Right ventricle myocardium inferior (tissue), 1 donor: ENCODE measurements at places on chromosomes 3 and 15. TPM values are rescaled to one million over a fixed set of nuclear protein-coding genes. Genes with fewer than 3 reads are reported as not detected.
A peak's percentile ranks its signal among the peaks of the same experiment; 100 is the strongest.

The MAP1A gene
- 21.4 TPM for total RNA-seq

DNA sequence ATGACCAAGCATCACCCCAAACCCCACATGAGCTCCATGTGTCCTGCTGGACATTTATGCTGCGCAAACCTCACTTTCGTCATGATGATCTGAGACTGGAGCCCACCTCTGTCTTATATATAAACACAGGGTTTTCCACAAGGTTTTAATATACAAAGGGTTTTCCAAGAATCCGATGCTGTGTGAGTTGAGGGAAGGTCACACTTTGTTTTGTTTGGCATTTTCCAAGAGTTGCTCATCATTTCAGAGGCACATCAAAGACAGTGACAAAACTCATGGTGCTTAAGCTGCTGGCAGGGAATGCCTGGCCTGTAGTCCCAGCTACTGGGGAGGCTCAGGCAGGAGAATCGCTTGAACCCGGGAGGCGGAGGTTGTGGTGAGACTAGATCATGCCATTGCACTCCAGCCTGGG, 20.0 kb downstream of the EFCC1 start:
- DNase-seq: no peak

The CLDN11 gene
- total RNA-seq: 2.7 TPM

The TM4SF18 gene
- total RNA-seq: 15.8 TPM

The HTR3E gene
- not detected for total RNA-seq

GRCh38 chr3:189685860-189686259, 54.7 kb downstream of the TP63 start:
- DNase-seq: no peak

The LMAN1L gene
- 21.9 TPM for total RNA-seq

DNA sequence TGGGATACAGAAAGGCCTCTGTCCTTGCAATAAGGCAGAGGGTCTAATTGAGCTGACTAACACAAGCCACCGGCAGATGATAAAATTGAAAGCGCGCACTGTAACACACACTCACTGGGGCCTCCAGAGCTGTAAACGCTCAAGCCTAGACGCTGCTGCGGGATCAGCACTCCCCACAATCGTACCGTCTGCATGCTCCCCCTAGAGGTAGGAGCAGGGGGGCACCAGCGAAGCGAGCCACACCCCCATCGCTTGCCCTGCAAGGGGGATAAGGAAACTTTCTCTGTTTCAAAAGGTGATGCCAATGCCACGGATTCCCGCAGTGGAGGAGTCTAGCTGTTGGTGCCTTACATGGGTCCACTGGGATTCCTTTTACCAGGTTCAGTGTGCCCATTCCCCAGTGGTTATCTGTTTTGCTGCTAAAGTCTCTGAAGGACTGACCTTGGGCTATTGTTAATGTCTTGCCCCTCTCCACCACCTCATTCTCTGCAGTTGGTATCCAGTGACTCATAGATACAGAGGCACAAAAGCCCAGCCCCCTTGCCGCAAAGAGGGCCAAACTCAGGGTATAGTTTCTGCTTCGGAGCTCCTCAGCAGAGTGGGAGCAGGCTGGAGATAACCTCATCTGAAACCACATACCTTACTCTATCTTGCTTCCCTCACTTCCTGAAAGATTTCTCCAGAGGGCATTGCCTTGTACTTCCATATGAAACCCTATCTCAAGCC, 139.3 kb upstream of the KBTBD8 start:
- DNase-seq: no peak

DNA sequence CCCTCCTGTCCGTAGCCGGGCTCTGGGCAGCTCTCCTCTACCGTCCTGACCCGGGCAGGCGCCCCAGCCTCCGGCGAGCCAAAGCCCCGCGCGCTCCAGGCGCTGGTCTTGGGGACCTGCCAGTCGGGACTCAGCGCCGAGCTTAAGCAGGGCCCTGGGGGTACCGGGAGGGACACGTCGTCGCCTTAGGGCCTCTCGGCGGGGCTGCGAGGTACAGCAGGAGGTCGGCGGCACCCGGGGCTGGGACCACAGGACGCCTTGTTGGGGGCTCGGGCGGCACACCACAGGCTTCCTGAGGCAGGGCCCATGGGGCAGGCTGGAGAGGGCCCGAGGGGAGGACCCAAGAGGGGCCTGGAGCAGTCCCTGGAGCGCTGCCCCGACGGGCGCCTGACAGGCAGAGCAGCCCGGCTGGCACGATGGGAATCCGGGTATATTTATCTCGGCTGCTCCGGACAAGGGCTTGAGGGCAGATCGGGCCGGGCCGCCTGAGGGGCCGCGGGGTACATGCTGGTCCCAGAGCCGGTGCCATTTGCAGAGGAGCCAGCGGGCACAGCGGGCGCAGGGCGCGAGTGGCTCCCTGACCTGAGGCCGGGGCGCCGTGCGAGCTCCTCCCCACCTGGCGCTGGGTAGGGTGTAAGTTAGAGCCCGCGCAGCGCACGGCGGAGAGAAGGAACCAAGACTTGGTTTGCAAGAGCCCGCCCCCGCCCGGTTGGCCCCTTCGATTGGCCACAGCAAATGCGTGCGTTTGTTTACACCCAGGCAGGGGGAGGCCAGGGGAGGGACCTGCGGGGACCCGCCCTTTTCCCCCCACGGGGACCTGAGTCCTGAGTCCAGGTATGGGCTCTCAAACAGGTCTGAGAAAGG, 574 bp downstream of the SLC38A3 start:
- peak; percentile 81 for DNase-seq

GRCh38 chr15:80031841-80032240, 27.6 kb upstream of the ZFAND6 start:
- DNase-seq: no peak

GRCh38 chr3:39221141-39221530, 28.7 kb upstream of the XIRP1 start:
- DNase-seq: no peak

DNA sequence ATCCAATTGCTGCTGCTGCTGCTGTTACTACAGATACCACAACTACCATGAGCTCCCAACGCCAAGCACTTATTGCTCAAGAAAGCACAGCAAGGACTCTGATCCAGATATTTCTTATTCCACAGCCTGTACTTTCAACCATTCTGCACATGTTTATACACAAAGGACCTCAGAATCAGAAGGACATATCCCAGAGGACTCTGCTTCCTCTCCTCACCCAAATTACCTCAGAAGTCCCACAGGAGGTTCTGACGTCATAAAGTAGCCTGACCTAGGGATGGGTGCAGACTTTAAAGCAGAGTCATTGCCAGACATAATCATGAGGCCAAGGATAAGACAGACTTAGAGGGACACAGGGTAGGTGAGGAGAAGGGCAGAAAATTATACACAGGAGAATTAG, 115.9 kb downstream of the ABI3BP start:
- no peak for DNase-seq

DNA sequence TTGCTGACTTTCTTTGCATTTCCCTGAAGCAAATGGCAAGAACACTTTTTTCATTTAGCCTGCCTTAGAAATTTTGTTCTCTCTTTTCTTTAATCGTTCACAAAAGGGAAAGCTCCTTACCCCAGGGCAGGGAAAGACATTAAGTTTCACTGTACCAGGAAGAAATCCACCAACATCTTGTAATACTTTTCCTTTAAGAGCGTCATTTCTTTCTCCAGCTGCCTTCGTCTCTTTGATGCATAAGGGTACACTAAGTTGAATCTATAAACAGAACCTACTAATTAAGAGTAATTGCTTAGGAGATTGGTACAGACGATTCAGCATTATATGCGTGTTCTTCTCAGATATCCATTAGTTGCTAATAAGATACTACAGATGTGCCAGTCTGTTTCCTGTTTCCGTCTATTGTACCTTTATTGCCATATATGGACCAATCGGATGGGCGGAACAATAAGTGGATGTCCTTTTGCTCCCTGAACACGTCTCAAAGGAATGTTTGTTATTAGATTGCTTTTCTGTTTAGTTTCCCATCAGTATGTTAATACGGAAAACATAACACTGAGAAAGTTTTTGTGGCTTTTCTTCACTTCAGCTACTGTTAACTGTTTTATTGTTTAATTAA, 276.7 kb upstream of the RARB start:
- DNase-seq: no peak

The HCN4 gene
- 21.4 TPM for total RNA-seq

The CPLX3 gene
- 2.8 TPM for total RNA-seq

GRCh38 chr3:48429960-48430707, at the start of gene PLXNB1:
Gene PLXNB1, minus strand, starts transcription at chr3:48430086. Its CDS starts 5,475 bp downstream, at chr3:48424611.
- DNase-seq: no peak

The DISP2 gene
- 3.9 TPM for total RNA-seq

- DNase-seq: no peak
These were observed 199.4 kb upstream of the THBS1 start for GRCh38 chr15:39381517-39381916.

The RPL14 gene
- total RNA-seq: 1,077 TPM

DNA sequence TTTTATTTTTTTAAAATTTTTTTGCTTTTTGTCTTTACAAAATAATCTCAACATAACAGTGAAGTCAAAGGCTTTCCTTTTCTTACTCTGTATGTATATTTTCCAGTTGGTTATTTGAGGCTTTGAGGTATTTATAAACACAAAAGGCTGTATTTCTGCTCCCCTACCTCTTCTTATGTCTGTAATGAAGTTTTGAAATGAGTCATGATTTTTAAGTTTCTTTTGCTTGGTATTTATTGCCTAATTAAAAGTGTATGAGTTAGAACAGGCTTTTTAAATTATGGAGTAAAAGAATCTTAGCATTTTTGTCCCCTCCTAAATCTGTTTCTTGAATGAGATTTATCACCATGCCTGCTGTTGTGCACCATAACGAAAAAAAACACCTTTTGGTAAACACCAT, 66.0 kb downstream of the DCUN1D1 start:
- no peak for DNase-seq

The COL6A6 gene
- total RNA-seq: 2.2 TPM

DNA sequence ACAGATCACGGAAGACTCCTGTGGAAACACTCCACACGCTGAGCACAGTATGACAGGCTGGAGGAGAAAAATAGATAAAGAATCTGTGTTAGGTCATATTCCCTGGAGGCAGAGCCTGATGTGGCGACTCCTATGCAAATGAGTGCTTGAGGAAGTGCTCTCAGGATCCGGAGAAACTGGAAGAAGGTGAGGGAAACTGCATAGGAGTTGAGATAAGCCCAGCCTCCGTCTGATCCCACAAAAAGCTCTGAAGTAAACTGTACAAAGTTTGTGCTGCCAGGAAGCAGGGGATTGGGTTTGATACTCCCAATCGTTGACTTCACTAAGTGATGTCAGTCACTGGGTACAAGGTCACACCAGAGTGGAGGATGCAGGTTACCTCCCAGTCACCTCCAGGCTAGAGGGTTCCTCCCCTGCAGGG, 33.4 kb downstream of the OSBPL10 start:
- DNase-seq: no peak
